ENCODE measurements at places on chromosomes 3 and 15.

DNA sequence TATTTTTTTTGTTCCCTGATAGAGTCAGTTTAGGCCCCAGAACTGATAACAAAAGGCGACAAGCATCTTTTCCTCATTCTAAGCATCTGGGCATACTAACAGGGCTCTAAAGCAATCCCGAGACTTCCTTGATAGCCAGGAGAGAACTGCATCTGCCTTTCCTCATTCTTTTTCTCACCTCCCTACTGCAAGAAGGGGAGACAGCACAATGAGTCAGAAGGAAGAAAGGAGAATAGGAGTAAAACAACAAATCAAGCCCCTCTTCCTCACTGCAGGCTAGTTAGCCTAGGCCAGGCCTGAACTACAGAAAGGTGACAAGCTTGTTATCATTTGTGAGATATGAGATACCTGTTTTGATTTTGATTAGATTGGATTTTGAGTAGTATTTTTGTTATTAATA is 97.9 kb downstream of the NAALADL2 start:
- DNase-seq: no peak

DNA sequence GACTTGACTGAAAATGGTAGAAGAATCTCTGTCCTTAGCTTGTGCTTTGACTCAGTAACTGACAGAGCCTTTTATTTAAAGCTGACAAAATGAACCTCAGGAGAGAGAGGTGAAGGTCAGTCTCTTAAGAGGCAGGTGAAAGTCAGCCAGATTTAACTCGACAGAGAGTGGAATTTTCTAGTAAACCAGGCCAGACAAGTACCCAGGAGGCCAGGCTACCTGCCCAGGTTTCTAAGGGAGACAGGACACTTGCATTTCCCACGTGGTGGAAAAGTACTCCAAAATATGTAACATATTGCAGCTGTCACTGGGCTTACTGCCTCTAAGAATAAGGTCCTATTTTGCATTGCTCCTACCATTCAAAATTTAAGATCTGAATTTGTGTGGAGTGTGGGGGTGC is 167.9 kb downstream of the FMN1 start:
- DNase-seq: no peak

- DNase-seq: no peak
These were observed 27.2 kb downstream of the MAP2K5 start for GRCh38 chr15:67569668-67570067.

DNA sequence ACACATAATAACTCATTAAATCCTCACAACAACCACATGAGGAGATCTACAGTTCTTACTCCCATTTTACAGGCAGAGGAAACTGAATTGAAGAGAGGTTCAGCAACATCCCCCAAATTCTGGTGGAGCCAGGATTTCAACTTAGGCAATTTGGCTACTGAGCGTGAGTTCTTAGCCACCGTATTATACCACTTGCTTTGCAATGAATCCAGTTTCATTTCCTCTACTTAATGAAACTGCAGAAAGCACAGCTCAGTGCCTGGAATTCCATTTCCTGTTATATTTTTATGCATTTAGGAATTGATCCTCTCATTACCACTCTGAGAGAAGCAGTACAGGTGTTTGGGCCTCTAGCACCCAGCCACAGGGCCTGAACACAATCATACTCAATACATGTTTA is 4.3 kb downstream of the ZNF860 start:
- DNase-seq: no peak

GRCh38 chr3:197800379-197800778 is 9.3 kb downstream of the LRCH3 start:
- no peak for DNase-seq

DNA sequence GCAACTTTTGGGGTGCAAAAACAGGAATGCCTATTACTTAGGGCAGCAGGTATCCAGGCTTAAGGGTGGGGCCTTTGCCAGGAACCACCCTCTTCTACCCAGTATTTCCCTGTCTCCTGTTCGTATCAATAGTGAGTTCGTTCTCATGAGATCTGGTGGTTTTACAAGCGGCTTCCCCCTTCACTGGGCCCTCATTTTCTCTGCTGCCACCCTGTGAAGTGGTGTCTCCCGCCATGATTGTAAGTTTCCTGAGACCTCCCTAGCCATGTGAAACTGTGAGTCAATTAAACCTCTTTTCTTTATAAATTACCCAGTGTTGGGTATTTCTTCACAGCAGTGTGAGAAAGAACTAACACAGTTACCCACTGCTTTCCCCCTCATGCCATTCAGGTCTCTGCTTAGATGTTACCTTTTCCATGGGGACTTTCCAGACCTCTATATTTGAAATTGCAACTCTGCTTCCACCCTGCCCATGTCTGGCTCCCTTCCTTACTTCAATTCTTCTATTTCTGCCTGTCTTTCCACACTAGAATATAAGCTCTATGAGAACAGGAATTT is 23.9 kb upstream of the TRA2B start:
- no peak for DNase-seq

- no peak for DNase-seq
These were observed 39.6 kb downstream of the GPR160 start for GRCh38 chr3:170077361-170077760.

DNA sequence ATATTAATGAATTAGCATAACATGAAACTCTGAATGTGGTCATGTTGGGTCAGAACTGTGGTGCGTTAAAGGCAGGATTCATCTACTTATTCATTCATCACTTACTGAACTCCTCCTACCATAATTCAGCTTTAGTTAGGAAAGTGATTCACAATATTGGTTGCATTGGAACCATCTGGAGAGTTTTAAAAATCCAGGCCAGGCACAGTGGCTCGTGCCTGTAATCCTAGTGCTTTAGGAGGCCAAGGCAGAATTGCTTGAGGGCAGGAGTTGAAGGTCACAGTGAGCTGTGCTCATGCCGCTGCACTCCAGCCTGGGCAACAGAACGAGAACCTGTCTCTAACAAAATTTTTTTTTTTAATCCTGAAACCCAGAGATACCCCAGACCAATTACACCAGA is 44.2 kb upstream of the ATG7 start:
- DNase-seq: no peak

GRCh38 chr3:151584566-151584965 is 123.7 kb upstream of the IGSF10 start:
- no peak for DNase-seq

- no peak for DNase-seq
These were observed 108.6 kb downstream of the AKAP13 start for GRCh38 chr15:85488997-85489396.

- DNase-seq: no peak
These were observed 17.5 kb downstream of the CHRM5 start for GRCh38 chr15:33985751-33986150.

DNA sequence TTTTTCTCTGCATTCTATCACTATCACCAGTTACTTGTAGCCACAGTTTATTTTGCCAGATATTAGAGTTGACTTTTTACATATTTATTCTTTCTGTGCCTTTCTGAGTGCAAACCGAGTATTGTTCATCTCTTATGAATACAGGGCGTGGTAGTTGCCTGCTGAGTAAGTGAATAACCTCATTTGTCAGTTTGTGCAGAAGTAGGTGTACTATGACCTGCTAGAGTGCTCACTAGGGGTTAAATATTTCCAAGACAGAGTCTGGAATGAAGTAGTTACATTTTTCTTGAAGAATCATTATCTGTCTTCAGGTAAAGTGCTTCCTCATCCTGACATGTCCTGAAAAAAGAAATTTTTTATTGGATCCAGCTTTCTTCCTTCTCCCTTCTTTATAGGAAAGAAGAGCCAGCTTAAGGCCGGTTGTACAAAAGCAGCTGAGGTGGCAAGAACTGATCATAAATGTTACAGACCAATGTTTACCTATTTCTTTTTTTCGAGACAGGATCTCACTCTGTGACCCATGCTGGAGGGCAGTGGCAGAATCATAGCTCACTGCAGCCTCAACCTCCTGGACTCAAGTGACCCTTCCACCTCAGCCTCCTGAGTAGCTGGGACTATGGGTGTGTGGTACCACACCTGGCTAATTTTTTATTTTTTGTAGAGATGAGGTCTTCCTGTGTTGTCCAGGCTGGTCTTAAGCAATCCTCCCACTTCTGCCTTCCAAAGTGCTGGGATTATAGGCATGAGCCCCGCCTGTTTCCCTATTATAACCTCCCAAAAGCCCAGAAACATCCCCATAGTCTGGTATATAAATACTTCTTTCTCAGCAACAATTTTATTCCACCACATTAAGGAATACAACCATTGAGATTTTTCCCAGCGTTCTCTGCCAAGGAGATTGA is 182.5 kb downstream of the TPRG1 start:
- DNase-seq: no peak

GRCh38 chr3:98008855-98009254 is 26.3 kb downstream of the GABRR3 start:
- DNase-seq: no peak

DNA sequence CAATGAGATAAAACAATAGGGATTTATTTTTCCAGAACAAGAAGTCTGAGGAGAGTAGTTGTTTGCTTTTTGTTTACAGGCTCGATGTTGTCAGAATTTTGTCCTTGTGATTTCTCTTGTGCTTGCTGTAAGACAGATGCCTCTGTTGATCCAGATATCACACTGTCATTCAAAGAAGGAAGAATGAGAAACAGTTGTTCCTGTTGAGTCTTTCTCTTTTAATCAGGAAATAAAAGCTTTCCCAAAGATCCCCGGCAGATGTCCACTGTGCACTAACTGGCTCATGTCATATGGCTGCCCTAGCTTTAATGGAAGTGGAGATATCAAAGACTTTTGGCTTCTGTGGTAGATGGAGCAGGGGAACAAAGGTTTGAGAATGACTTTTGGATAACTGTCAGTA is 6.8 kb downstream of the SERPINI1 start:
- no peak for DNase-seq

DNA sequence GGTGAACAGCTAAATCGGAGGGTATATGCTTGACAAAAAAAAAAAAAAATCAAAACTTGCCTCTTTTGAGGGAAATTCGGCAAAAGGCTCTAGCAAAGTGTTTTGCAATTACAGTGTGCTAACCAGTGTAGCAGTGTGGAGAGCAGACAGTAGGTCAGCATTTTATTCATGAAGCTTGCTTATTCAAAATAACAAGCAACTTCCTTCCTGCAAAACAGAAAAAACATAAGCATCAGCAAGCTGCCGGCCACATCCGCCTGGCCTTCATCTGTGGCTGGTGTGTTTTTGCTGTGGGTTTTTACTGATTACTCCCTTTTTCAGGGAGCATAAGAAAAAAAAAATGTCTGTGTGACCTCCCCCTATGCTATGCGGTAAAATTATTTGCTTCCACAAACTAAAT is 434.1 kb downstream of the OCA2 start:
- no peak for DNase-seq

DNA sequence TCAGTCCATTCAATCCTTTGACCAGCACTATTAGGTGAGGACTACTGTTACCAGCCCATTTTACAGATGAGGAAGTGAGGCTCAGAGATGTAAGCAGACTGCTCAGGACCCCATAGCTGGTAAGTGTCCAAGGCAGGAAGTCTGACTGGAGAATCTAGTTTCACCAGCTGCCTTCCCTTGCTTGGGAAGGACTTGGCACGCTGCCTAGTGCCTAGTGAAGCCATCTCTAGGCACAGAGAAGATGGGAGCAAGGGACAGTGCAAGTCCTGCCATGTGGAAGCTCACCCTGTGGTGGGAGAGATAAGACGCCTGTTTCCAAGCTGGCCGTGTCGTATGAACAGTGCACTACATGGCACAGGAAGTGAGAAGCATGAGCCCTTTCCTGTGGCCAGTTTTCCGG is 111.8 kb upstream of the TMC3 start:
- no peak for DNase-seq

- DNase-seq: no peak
These were observed 160.0 kb downstream of the STT3B start for GRCh38 chr3:31692751-31693150.

- no peak for DNase-seq
These were observed 65.9 kb downstream of the ZMAT3 start for GRCh38 chr3:179005706-179006105.

DNA sequence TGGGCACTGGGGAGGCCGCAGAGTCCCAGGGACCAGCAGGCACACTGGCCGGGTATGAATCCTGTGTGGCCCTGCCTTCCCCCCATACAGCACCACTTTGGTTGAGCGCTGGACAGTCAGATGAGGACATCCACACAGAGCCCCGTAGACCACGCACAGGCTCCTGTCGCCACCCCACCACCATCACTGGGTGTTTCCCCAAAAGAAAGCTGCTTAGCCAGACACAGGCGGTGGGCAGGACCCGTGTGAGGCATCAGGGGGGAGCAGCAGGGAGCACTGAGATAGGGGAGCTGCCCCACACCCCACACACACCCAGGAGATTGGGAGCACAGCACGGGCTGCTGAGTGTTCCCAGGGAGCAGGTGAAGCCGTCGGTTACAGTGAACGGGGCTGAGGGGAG is 42.4 kb upstream of the SLC41A3 start:
- DNase-seq: no peak

- DNase-seq: no peak
These were observed 146.1 kb upstream of the TMCO5A start for GRCh38 chr15:37788330-37788729.

DNA sequence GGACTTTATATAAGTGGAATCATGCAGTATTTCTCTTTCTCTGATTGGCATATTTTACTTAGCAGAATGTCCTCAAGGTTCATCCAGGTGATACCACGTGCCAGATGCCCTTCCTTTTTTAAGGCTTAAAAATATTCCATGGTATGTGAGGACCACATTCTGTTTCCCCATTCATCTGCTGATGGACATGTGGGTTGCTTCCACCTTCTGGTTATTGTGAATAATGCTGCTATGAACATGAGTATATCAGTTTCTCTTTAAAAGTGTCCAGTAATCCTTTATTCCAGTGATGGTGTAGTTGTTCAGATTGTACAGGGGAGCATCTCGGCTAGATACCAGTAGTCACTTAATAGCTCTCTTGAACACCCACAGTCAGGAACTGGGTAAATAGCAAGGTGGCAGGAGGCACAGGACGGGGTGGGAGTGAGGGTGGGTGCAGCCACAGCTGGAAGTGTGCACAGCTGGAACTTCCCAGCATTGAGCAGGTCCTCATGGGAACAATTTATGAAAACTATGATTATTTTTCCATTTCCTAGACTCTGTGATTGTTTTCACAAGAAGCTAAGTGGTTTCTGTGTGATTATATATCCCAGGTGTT is 50.3 kb upstream of the ATG7 start:
- no peak for DNase-seq

- DNase-seq: no peak
These were observed 69.5 kb downstream of the CADPS start for GRCh38 chr3:62805580-62806277.

All from stimulated activated CD8-positive, alpha-beta memory T cell treated with anti-CD3 and anti-CD28 coated beads, Interleukin-12 subunit alpha, Interleukin-12 subunit beta, amount 100 ng/mL, for 4 hours (primary cell).